ENCODE measurements at places on chromosomes 7 and 10.
A peak's percentile ranks its signal among the peaks of the same experiment; 100 is the strongest.

GRCh38 chr7:74561898-74562613, 95.5 kb upstream of the GTF2I start:
- no peak for DNase-seq

DNA sequence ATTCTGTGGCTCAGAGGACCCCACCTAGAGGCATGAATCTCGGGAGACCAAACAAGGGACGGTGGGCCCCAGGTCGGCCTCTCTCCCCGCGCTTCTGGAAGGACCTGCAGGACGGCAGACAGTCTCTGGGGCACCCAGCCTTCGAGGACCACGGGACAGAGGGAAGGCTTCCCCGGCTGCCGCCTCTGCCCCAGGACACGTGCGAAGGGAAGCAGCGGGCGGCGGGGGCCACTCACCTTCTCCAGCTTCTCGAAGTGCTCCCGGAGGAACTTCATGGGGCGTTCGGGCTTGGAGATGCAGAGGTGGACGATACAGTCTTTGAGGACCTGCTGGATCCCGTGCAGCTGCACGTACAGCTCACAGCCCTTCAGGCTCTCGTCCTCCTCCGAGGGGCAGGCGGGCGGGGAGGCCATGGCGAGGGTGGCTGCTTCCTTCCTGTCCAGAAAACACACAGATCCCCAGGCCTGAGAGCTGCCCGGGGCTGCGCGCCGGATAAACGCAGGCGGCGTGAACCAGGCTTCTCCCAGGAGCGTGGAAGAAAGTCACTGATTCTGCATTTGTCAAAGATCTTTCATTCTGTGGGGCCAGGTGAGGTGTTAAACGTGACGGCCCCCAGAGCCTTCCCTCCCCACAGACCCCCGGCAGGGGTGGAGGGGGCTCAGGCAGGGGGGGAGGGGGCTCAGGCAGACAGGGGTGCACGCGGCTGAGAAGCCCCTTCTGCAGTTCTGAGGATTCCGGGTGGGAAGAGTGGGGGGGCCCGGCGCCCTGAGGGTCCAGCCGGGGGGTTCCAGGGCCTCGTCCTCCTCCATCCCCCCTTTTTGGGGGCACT, 15.2 kb upstream of the DNAAF5 start:
- DNase-seq: no peak

GRCh38 chr7:2734751-2735571, 47.0 kb downstream of the AMZ1 start:
- DNase-seq: peak; percentile 85

DNA sequence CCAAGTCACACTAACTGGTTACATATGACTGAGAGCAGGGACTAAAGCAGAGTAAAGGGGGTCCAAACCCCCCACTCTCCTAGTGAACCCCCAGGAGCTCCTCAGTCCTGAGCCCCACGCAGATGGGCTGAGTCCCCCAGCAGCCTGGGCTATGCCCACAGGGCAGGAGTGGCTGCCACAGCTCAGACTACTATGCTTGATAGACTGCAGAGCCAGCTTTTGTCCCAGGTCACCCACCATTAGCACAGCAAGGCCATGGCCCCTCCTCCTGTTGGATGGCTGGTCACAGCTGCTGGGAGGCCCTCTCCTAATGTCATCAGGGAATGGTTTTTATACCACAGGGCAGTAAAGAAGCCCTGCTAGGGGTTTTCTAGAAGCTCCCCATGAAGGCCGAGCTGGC, 46.3 kb upstream of the FGFR2 start:
- no peak for DNase-seq

DNA sequence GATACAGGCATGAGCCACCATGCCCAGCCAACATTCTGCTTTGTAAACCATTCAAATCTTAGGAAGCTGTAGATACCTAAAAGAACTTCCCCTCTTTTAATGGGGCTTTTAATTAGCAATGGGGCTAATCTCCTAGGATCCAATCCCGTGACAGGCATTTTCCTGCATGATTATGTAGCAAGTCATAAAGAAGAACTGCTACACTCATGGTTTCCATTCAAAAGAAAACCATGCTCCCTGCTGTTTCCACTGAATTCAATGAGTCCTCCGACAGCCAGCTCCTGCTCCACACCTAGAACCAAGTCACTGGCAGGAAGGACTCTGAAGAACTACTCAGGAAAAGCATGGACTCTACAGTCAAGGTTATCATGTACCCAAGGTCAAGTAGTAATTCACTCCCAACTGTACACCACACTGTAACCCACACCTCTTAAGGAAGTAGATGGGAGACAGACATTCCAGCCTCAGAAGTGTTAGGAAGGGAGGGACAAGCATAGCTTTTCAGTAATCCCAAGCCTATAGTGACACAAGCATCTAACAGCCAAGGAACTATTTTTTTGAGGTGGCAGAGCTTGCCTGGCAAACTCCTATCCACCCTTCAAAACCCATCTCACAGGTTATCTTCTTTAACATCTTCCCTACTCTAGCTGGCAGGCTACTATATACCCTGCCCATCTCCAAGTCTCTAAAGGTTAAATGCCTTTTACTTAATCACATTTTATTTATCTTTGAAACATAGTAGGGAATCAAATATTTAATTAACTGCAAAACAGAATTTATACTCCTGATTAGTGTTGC, 47.5 kb downstream of the CTBP2 start:
- no peak for DNase-seq

DNA sequence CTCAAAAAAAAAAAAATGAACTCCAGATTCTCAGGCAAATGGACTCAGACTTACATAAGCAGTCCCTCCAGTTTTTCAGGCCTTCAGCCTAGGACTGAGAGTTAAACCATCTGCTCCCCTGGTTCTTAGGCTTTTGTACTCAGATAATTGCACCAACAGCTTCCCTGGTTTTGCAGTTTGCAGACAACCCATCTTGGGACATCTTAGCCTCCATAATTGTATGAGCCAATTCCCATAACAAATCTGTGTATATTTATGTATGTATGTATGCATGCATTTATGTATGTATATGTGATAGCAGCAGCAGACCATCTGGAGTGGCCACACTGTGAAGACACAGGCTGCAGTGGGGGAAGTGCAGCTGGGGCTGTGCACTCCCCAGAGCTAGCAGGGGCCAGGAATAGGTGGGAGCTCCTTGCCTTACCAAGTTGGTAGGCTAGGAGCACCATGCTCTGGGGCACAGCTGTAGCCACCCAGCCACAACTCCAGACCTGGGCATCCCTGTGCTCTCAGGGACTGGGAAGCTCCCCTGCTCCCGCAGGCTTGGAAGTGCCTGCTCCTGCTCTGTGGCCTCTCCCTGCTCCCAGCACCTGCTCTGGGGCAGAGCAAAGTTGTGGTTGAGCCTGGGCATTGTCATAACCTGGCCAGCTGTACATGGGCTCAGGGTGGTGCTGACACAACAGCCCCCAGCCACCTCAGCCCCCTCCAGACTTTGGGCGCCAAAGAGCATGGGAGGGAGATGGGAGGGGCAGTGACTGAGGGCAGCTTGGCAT, 8.9 kb upstream of the KLHL7 start:
- no peak for DNase-seq
